ENCODE measurements at places on chromosomes 7 and 10.

- no peak for DNase-seq
These were observed 12.6 kb downstream of the UCMA start for GRCh38 chr10:13221572-13221971.

GRCh38 chr7:117972606-117973005, 99.4 kb upstream of the CTTNBP2 start:
- no peak for DNase-seq

- DNase-seq, result no peak
These were observed 10.2 kb downstream of the EN2 start for GRCh38 chr7:155467846-155468784.

- no peak for DNase-seq
These were observed 241.6 kb downstream of the SNX10 start for GRCh38 chr7:26533217-26533616.
